ENCODE measurements at places on chromosomes 12 and 14.

- no peak for DNase-seq
These were observed 231.2 kb downstream of the ATP23 start for GRCh38 chr12:58172433-58173073.

DNA sequence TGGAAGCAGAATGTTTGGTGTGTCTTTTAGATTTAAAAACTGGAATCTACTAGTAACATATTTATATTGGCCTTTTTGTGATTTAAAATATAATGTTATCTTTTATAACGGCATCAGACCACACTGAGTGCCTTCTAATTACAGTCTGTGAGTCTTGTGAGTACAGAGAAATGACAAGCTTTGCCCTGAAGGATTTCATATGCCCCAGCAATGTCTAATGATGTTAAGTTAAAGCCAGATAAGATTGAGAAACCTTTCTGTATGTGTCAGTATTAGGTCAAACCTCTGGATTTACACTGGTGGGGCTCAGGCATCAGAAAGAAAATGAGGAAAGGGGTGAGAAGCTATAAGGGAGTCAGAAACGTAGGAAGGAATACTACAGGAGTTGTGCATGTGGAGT is 25.2 kb downstream of the PLEKHA5 start:
- DNase-seq = no peak

DNA sequence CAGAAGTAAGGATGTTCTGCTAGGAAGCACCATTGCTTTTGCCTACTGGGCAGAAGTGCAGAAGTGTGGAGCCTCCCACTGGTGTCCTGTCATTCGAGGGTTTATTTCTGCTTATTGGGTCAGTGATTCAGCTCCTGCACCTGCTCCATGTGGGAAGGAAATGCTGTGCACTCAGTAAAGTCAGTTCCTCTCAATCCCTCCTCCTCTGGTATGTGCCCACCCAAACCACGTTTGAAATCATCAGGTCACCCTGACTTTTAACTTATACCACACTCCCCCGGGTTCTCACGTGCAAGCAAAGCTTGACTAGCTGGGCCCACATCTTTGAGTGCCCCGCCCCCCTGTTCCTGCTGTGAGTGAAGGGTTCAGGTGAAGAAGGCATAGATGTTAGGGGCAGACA is 223.7 kb downstream of the CHST11 start:
- DNase-seq = no peak

DNA sequence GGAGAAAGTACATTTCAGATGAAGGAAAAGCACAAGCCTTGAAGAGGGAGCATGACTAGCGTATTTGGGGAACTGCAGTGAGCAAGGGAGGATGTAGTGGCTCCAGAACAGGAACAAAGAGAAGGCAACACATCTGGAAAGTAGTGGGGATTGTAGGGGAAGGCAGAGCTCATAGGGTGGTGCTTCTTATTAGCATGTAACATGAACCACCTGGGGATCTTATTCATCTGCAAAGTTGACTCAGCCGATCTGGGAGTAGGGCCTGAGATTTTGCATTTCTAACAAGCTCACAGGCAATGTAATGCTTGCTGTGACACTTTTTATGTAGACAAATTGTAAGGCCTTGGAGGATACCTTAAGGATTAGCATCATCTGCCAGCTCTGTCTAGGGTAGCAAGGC is 447.3 kb downstream of the NELL2 start:
- no peak for DNase-seq

GRCh38 chr12:124597041-124597440 is 29.6 kb upstream of the NCOR2 start:
- no peak for DNase-seq

- no peak for DNase-seq
These were observed 69.9 kb downstream of the PPM1H start for GRCh38 chr12:62865065-62865464.

GRCh38 chr14:50603565-50603964 is 43.6 kb downstream of the ATL1 start:
- no peak for DNase-seq

GRCh38 chr12:94753036-94753679 is 102.8 kb upstream of the TMCC3 start:
- DNase-seq = no peak

DNA sequence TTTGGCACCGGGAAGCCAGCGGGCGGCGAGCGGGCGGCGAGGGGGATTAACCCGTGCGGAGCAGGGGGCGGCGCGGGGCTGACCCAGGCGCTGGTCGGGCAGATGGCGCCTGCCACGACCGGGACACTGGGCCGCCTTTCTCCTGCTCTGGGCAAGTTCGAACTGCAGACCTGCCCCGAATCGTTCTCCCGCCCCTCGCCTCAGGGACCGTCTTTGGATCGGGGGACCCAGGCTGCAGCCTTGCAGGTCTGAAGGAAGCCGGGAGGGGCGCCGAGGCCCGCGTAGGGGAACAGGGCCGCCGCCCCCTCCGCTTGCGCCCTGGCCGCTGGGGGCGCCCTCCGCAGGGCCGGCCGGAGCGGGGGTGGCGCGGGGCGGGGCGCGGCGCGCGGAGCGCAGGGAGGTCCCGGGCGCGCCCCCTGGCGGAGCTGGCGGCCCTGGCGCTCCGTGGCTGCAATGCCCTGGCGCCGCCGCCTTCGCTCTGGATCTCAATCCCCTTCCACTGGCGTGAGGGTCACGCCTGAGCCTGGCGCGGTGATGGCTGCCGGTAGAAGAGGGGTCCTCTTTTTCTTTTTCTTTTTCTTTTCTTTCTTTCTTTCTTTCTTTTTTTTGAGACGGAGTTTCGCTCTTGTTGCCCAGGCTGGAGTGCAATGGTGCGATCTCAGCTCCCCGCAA is 449 bp upstream of the LTBP2 start:
- DNase-seq = peak; percentile 78

GRCh38 chr14:77302926-77303325 is 17.8 kb downstream of the POMT2 start:
- DNase-seq = no peak

DNA sequence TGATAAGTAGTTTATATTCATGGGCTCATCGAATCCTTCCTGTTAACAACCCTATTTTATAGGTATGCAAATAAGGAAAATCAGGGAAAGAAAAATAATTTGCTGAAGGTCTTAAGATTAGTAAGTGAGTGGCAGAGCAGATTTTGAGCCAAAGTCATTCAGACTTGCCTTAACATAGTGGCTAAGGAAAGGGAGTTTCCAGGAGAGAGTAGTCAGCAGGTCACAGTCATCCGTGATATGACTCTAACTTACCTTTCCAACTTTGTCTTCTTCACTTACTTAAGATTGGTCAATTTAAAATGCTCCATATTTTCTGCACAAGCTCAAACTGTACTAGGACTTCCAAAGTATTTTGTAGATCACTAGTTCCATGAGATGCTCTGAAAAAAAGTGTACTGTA is 46.6 kb downstream of the AKAP6 start:
- DNase-seq = no peak

- DNase-seq = no peak
These were observed 84.0 kb downstream of the BORCS5 start for GRCh38 chr12:12440784-12441428.

- DNase-seq = no peak
These were observed 21.7 kb upstream of the MIA2 start for GRCh38 chr14:39212034-39212433.

- DNase-seq = no peak
These were observed 1185.5 kb downstream of the LRFN5 start for GRCh38 chr14:42792166-42792565.
